ENCODE measurements at places on chromosomes 1 and 21.

DNA sequence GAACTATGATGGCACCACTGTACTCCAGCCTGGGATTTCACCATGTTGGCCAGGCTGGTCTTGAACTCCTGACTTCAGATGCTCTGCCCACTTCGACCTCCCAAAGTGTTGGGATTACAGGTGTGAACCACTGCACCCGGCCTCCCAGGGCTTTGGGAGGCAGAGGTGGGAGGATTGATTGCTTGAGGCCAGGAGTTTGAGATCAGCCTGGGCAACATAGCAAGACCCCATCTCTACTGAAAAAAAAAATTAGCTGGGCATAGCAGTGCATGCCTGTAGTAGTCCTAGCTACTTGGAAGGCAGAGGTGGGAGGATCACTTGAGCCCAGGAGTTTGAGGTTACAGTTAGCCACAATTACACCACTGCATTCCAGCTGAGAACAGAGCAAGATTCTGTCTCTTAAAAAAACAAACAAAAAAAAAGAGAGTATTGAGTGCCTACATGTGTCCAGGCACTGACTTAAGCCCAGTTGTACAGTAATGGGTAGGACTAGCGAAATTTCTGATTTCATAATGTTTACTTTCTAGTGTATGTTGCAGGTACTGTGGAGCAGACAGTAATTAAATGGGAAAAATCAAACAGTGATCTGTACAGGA, 4.2 kb downstream of the MANEAL start:
- DNase-seq, result no peak

GRCh38 chr1:229989591-229990248, 77.3 kb upstream of the GALNT2 start:
- DNase-seq, result no peak

- no peak for DNase-seq
Measured at GRCh38 chr1:32981003-32981901, 16.6 kb upstream of the RNF19B start.

GRCh38 chr1:6801966-6802365, 16.7 kb downstream of the CAMTA1 start:
- DNase-seq, result no peak

DNA sequence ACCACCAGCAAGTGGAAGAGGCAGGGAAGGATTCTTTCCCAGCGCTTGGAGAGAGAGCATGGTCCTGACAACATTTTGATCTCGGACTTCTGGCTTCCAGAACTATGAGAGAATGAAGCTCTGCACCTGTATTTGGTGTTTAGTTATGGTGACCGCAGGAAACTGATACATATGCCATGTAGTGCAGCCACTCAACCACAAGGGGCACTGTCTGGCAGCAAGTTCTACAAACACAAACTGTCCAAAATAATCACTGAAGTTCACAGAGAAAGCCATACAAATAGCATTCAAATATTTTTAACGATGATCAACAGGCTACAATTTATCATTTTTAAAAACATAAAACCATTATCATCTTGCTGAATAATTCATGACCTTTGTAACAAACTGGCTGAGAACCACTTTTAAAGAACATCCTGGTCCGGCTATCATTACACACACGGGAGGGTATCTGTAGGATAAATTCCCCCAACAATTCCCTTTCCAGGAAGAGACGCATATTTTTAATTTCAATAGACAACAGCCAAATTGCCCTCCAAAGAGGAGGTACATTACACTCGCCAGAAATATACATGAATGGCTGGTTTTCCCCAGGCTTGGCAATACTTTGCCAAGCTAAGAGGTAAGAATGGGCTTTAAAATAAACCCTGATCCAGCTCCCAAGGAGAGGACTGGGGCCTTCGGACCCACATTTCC, 9.2 kb upstream of the CBR3 start:
- peak; percentile 35 for DNase-seq

GRCh38 chr1:69551476-69552324, 16.0 kb upstream of the LRRC7 start:
- DNase-seq, result no peak

DNA sequence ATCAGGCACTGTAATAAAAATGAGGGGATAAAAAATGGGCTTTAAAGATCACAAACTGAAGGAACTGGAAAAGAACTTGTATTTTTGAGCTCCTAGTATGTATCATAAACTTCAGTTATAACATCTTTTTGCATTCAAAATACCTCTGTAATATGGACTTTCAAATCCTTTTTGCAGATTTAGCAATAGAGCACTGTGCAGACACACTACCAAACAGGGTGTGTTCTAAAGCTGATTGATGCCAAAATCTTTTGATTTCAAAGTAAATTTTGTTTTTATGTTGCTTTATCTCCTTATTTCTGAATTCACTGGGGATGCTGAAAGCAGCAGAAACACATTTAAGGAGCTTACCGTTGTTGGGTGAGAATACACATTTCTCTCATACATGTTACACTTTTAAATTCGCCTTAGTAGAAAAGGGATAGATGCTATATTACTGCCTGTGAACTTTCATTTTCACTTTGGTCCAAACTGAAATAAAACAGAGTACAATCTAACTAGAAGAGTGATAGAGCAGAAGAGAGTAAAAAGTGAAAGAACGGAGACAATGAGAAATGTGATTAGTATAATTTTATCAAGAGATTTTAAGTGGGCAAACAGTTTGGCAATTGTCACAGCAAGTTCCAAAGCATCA, 1126.6 kb downstream of the BRINP3 start:
- no peak for DNase-seq
